ENCODE measurements at places on chromosomes 11 and 22.

DNA sequence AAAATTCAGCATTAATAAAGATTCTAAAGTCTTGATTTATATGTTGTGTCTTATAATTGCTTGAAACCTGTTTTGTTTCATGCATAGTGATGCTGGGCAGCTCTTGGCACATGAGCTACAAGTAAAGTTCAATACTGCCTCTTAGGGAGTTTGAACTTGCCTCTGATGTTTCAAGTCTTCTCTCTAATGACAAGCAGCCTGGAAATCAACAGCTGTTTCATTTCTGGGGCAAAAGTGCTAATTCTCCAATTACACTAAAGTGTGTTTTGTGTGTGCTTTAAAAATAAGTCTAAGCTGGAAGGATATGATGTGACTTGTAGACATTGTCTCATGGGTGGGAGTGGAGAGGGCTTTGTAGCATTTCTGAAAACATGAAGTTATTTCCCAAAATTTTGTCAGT is 23.7 kb upstream of the SESN3 start:
- DNase-seq, result no peak

GRCh38 chr11:77497368-77497767 is 23.5 kb upstream of the PAK1 start:
- no peak for DNase-seq

DNA sequence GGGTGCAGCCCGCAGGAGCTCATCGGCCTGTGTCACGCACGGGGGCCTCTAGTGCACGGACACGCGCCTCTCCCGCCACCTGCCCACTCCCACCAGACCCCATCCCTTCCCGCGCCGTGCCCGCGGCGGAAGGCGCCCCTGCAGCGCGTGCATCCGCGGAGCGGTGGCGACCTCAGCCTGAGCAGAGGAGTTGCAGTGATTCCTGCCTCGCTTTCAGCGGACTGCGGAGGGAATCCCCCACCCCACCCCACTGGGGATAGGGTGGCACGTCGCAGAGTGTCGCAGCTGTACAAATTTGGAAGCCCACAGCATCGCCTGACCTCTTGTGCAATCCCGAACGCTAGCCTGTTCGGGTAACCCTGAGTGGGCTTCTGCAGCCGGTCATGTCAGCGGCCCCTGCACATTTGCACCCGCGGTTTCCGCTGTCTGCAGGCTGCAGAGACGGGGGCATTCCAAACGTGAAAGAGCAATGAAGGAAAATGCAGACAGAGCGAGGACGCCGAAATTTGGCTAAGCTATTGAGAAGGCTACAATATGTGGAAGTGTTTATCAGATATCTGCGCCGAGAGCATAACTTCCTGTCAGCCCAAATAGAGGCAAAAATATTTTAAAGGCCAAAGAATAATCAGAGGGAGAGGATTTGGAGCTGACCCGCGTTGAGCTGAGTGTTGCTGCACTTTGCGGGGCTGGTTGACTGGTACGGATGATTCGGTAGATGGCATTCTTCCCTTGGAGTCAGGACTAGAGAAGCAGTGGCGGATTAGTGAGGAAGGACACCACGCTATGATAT is 617 bp upstream of the ARHGAP20 start:
- DNase-seq, result peak; percentile 20

DNA sequence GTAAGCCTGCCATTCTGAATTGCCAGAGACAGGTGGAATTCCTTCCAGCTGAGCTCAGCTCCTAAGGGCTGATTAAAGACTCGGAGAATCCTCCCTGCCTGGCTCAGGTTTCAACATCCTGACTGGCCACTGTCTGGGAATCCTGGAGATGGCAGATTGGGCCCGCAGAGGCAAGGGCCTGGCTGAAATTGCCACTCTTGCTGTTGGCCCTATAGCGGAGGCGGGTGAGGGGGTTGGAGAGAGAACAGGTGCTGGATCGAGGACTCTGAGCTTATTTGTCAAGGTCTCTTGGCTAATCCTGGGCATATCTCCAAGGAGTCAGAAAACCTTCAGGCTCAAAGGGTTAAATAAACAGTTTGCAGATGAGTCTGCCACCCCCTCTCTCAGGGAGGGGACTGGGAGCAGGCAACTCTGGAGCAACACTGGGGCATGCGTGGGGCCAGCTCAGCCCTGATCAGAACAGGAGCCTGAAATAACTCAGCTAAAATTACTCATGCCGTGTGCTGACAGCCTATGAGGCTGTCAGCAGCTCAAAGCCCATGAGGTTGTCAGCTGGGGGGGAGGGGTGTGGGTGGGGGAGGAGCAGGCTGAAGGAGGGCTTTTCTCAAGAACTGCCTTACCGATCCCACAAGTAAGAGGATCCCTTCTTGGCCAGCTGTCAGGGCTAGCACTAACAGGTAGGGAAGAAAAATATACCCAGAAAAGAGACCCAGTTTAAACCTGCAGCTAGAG is 14.7 kb upstream of the MFRP start:
- no peak for DNase-seq

GRCh38 chr22:33221568-33221967 is 163.4 kb upstream of the SYN3 start:
- DNase-seq, result no peak

- DNase-seq, result no peak
Observed at GRCh38 chr11:19607656-19608360, 104.8 kb upstream of the NAV2 start.

DNA sequence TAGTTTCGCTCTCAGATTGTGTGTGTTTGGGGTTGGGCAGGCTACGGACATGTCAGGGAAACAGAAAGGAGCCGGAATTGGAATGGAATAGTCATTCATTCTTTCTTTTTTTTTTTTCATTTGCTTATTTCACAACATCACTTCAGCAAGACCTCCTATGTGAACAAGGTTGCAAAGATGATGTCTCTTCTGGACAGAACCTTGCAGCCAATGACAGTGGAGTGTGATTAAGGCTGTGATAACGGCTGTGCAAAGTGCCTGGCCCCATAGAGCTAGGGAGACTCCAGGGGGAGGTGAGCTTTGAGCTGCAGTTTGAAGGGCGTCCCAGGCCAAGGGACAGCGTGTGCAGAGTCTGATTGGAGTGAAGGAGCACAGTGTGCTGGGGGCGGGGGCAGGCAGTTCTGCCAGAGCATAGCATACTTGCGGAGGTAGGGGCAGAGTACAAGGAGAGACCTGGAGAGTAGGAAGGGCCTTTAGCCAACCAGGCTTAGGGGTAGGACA is 3.4 kb downstream of the TIGD3 start:
- DNase-seq, result no peak

DNA sequence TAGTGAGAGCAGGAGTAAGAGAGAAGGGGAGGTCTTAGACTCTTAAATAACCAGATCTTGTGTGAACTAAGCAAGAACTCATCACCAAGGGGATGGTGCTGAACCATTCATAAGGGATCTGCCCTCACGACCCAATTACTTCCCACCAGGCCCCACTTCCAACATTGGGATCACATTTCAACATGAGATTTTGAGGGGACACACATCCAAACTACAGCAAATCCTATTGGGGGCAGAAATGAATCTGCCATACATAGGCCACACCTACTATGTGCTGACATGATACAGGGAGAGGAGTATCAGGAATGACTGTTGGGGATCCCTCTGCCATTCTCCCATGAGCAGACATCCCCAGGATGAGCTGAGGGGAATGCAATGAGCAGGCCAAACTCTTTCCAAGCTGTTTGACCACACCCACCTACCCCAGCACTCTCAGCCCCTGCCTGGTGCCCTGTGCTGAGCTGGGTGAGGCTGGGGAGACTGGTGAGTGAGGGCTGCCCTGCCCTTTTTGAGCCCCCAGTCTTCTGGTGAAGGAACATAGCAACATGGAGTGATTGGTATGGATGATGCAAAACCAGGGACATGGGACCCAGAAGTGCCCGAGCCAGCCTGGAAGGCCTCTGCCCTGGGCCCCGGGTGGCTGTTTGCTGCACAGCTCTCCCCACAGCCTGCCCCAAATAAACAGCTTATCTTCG is 1.2 kb upstream of the GTSE1 start:
- no peak for DNase-seq

- no peak for DNase-seq
Observed at GRCh38 chr22:48653306-48653705, 1174.4 kb downstream of the BRD1 start.

DNA sequence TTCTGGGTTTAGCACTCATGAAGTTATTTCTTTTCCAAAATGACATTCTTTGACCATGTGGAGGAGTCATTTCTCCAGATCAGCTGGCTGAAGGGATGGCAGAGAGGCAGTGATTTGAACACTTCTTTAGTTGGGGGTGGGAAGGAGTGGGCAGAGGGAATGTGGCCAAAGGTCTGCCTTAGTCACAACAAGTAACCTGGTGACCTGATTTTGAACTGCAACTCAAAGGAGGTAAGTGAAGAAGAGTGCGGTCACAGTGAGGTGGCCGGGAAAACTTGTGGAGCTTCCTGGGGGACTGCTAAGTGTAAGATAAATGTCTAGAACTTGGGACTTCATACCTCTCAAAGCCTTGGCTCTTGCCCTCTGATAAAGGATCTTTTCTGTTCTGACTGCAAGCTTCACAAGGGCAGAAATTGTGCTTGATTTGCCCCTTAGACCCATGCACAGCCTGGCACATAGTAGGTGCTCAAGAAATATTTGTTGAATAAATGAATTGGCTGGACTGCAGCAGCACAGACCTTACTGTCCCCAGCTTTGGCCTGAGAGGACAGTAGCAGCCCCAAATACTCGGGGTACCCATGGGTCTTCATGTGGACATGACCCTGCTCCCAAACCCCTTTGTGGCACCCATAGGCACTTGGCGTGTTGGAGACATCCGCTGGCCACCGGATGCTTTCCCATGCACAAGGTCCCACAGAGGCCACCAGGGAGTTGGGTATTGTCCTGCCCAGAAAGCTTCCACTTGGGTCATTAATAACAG is 99.0 kb upstream of the ALX4 start:
- DNase-seq, result no peak

DNA sequence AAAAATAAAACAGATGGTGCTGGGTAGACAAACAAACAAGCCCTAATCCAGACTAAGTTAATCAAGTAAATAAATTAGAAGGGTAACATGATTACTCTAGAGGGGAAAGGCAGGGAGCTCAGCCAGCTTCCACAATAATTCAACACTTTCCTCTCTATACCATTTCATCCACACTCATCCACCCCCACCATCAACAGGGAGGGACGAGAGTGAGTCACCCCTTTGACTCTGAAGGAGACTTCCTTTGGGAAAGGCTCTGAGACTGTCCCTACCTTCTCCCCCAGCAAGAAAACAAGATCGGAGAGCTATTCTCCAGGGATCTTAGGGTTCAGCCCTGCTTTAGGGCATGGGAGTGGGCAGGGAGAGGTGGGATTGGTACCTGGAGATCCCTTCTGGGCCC is 33.1 kb downstream of the TRIM66 start:
- no peak for DNase-seq

- no peak for DNase-seq
Observed at GRCh38 chr11:10659339-10660216, 34.0 kb downstream of the IRAG1 start.
